SK-N-DZ (cell line): ENCODE measurements at places on chromosomes 2 and 18.

- no peak for DNase-seq
Observed at GRCh38 chr18:45954070-45954934, 12.8 kb downstream of the EPG5 start.

GRCh38 chr2:122108186-122108585 lies 352.7 kb downstream of the TSN start:
- DNase-seq, result no peak

- DNase-seq, result no peak
Observed at GRCh38 chr18:51171625-51172259, 25.7 kb downstream of the MEX3C start.

DNA sequence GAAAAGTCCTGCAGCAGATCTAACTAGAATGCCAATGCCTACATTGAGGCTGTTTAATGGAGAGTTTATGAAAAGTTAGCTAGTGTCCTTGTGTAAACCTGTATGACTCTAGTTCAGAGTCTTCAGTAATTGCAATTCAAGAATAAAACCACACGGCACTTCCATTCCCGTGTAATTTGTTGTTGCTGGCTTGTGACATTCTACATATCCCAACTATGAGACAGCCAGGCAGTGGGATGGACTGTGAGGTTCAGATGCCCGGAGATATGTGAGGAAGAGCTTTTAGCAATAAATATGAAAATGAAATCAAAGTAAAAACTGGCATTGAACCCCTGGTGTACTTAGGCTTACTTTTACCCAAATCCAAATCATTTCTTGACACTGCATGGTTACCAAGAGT lies 263.4 kb downstream of the NEDD4L start:
- DNase-seq, result no peak

GRCh38 chr2:4979111-4979510 lies 713.1 kb upstream of the SOX11 start:
- DNase-seq, result no peak

DNA sequence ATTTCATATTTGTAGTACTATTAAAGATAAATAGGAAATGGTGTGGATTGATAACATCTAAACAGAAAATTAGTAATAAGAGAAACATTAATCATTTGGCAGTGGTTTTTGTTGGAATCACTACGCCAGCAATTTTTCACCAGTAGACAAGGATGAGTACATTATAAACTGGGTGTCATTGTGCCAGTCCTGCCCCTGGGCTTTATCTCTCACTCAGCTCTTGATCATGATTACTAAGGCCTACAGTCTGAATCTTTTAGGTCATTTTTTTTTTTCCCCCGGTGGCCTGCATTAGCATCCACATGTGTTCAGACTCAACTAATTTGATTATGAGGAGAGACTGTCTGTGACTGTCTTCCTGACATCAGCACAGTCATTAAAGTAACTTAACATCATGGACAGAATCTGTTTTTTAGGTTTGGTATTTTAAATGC lies 16.2 kb downstream of the GULP1 start:
- peak; percentile 78 for DNase-seq

DNA sequence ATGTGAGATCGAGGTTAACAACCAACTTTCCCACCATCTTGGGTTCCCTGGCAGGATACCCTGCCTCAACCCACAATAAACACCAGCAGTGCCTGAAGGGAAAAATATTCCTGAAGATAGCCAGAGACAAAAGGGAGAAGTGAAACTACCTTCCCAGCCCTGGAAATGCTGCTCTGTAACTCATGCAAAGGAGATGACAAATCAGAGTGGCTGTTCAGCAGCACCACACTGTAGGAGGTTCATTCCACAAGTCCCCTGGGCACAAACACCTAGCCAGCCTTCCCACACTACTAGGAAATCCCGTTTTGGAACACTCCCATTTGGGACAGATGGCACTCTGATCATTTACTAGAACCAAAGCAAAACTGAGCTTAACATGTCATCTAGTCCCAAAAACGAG lies 190.7 kb upstream of the RBBP8 start:
- DNase-seq, result no peak

DNA sequence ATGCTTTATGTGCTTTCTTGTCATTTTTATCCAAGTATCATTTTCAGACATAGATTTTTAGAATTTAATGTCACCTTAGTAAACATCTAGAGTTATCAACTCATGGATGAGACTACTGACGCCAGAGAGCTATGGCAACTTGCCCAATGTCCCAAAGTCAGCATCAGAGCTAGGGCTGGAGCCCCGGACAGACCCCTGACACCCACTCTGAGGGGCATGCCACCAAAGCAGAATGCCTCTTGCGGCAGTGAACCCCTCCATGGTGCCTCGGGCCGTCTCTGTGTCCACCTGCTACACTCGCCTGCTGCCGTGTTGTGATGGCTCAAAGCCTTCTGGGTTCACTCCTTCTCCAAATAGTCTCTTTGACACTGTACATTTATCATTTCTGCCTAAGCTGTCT lies 5.4 kb downstream of the SIGLEC15 start:
- no peak for DNase-seq

DNA sequence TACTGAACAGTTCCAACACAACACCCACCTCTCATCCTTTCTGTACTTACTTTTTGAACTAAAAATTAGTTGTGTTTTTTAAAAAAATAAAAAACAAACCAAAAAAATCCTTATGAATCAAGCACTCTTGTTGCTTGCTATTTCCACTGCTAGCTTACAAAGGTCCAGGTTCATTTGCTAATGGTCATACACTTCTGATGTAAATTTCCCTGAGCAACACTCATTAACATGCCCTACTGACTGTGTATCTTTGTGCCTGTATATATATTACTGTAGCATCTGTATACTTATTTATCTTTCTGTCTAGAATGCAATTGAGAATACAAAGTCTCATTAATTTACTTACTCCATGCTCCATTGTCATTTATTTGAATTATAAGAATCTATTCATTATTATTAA lies 30.3 kb upstream of the IKZF2 start:
- no peak for DNase-seq

DNA sequence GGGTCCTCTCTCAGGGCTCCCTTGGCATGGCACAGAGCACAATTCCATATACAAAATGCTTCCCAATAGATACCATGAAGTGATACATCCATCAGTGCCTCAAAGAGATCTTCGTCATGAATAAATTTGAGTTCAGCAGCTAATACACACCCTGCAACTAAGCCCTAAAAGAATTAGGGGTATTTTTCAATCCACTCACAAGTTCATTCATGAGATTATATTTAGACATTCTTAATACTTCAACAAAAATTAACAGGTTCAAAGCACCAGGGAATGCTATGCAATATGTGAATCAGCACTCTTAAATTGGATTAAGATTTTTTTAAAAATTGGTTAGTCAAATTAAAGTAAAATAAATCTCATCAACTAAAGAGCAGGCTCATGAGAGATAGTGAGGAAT lies 79.7 kb downstream of the PID1 start:
- DNase-seq, result no peak
